ENCODE measurements at places on chromosomes 6 and 20. TPM values are rescaled to one million over a fixed set of nuclear protein-coding genes. Genes with fewer than 3 reads are reported as not detected.

- no peaks in the 10 kb centered on the region for H3K4me1 ChIP-seq
- H3K27me3 ChIP-seq, result no peaks in the 10 kb centered on the region
- no peak for DNase-seq
These were observed 1.2 kb downstream of the FOXA2 start for GRCh38 chr20:22582964-22583772.

GRCh38 chr6:42873313-42873712 lies 6.1 kb upstream of the RPL7L1 start:
- H3K4me3 ChIP-seq, result no peak overlapping the region
- DNase-seq, result no peak
- no peaks in the 10 kb centered on the region for H3K27me3 ChIP-seq
- H3K4me1 ChIP-seq, result peaks cover 13% of the 10 kb centered on the region
- no peak overlapping the region for H3K27ac ChIP-seq

DNA sequence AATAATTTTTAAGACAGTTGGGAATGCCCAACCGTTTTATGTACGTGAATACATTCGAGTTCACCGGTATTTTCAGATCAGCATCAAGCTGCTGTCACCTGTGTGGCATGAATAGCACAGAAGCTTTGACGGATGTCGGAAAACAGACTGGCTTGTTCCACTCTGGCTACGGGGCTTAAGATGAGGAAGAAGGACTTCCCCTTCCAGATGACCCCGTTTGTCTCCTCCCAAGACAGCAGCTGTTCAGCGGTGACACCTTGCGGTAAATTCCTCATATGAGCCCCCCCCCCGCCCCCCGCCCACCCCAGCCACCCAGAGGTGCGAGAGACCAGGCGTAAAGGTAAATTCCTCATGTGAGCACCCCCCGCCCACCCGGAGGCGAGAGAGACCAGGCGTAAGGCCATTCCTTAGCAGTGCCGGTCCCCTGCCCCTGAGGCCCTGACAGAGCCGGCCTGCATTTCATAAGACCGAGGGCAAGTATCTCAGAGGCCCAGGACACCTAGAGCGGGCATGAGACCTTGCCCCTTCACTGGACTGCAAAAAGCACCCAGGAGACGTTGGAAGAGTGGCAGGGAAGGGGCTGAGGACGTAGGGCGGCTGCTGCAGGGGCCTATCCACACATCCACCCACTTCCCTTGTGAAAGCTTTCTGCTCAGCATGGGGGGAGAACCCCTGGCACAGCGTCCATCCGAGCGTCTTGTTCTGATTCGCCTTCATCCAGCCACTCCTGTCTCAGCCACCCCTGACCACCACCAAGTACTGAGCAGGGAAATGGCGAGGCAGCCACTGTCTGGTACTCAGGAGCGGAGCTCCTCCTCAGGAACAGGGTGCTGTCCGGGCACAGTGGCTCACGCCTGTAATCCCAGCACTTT lies 7.3 kb upstream of the PCMTD2 start:
- H3K4me1 ChIP-seq, result peaks cover 9% of the 10 kb centered on the region
- H3K27me3 ChIP-seq, result no peaks in the 10 kb centered on the region
- DNase-seq, result no peak
- H3K36me3 ChIP-seq, result no peaks in the 10 kb centered on the region
- H3K4me3 ChIP-seq, result no peak overlapping the region

GRCh38 chr6:21431526-21431925 lies 162.0 kb upstream of the SOX4 start:
- no peak overlapping the region for H3K27ac ChIP-seq
- H3K27me3 ChIP-seq, result no peaks in the 10 kb centered on the region
- H3K4me3 ChIP-seq, result no peak overlapping the region
- no peaks in the 10 kb centered on the region for H3K36me3 ChIP-seq
- H3K4me1 ChIP-seq, result no peaks in the 10 kb centered on the region

The SEL1L2 gene
- total RNA-seq, result not detected
